Activated T-cell treated with anti-CD3 and anti-CD28 coated beads, Interleukin-2, amount 50 U/mL, for 1 hour (primary cell): ENCODE measurements at places on chromosomes 2 and 18.

DNA sequence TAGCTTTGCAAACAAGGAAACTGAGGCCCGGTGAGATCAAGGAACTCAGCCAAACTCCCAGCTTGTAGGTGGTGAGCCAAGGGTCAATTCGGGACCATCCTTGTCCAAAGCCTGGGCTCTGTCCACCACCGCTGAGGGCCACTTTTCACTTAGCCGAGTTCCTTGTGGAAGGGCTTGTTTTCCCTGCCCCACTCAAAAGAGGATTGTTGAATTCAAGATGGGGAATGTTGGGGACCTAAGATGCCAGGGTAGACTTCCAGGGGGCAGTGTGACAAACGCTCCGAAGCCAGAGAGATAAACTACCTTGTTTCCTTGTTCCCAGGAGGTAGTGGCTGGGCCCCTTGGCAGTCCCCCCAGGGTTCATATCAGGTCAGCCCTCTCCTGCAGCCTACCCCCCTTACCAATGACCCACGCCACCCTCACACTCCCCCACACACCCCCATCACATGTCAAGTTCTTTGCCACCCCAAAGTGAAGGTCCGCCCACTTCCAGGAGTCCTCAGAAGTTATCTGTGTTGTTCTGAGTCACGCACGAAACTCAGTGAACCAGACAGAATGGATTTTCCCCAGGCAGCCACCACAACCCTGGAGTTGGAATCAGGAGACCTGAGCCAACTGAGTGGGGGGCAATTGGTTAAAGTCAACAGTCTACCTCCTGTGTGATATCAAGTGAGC is 10.3 kb upstream of the ATOH8 start:
- DNase-seq = no peak

GRCh38 chr2:150230004-150230403 is 257.5 kb downstream of the RND3 start:
- no peak for DNase-seq

GRCh38 chr2:69744456-69744855 is 2.5 kb downstream of the ANXA4 start:
- no peak for DNase-seq

- no peak for DNase-seq
Measured at GRCh38 chr2:196153480-196153879, 17.9 kb downstream of the STK17B start.

DNA sequence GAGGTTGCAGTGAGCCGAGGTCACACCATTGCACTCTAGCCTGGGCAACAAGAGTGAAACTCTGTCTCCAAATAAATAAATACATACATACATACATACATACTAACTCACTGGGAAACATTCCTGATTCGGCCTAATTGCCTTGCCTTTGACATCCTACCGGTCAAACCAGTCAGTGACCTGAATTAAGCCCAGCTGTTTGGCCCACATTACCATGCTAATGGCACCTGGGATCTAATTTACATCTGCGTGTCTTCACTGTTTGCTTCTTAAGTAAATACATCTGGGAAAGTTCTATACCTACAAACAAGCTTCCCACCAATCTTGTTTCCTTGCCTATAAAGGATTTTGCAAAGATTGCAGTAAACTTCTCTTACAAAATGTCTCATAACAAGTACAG is 230.2 kb upstream of the ZC3H15 start:
- no peak for DNase-seq

DNA sequence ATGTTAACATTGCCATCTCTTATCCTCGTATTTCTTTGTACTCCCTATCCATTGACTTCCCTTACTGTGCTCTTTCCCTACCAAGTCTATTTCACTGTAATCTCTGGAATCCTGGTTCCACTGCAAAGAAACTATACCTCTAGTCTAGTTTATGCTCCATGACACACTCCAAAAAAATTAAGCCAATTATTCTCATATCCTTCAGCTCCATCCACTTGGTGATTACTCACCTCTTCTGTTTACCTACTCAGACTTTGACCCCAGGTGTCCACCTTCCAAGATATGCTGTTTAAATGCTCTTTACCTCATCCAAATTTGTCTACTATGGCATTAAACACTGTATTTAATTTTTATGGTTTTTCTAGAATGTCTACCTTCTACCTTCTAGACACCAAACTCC is 137.9 kb downstream of the ATAD2B start:
- no peak for DNase-seq

DNA sequence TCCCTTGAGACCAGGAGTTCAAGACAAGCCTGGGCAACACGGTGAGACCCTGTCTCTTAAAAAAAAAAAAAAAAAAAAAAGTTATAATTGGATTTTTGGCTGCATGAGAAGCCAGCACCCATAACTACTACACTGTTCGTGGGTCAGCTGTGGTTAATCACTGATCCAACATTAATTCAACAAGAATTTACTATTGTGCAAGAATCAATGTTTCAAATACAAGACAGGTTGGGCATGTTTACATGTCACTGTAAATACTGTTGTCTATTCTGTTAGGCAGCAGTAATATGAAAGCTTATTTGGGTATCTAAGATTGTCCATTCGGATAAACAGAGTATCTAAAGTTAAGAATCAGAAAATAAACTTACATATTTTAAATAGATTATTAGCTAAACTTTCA is 62.3 kb downstream of the ESCO1 start:
- no peak for DNase-seq

DNA sequence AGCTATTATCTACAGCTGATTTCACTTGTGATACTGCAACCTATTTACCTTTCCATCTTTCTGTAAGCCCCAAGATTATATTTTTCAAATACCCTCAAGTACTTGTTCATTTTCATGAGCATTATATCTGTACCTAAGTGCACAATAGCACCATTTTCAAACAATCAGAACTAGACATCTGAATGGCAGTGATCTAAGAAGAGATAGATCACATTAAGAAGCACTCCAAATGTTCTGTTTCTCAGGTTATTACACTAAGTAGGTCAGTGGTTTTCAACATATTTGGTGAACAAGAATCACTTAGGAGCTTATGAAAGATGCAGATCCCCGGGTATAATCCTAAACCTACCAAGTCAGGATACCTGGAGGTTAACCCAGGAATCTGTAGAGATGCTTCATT is 872.7 kb downstream of the DCDC2C start:
- no peak for DNase-seq

- DNase-seq = no peak
Measured at GRCh38 chr2:80086831-80087230, 217.7 kb downstream of the LRRTM1 start.

- DNase-seq = no peak
Measured at GRCh38 chr2:238776003-238776760, 71.7 kb upstream of the TWIST2 start.

DNA sequence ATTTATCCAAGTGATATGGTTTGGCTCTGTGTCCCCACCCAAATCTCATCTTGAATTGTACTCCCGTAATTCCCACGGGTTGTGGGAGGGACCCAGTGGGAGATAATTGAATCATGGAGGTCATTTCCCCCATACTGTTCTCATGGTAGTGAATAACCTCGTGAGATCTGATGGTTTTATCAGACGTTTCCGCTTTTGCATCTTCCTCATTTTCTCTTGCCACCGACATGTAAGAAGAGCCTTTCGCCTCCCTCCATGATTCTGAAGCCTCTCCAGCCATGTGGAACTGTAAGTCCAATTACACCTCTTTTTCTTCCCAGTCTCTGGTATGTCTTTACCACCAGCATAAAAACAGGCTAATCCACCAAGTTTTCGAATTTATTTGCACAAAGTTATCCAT is 20.3 kb upstream of the CHST10 start:
- no peak for DNase-seq

DNA sequence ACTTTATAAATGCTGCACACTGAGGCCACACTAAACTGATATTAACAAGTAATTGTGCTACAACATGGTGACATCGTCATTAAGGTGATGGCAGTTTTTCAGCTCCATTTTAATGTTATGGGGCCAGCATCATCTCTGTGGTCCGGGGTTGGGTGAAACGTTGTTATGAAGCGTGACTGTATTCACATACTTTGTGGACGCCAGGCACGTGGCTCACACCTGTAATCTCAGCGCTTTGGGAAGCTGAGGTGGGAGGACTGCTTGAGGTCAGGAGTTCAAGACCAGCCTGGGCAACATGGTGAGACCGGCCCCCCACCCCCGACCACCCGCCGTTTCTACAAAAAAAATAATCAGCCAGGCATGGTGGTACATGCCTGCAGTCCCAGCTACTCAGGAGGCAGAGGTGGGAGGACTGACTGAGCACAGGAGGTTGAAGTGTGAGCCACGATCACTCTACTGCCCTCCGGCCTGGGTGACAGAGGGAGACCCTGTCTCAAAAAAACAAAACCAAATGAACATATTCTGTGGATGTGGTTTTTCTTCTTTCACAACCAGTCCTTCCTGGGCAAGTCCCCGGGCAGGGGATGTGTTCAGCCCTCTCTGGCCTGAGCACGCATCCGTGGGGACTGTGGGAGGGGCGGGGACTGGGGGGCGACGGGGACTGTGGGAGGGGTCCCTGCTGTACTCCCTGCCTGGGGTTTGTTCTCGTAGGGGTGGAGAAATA is 12.9 kb upstream of the GAL3ST2 start:
- DNase-seq = peak; percentile 21

- no peak for DNase-seq
Measured at GRCh38 chr18:49531678-49532153, 30.1 kb upstream of the LIPG start.

- no peak for DNase-seq
Measured at GRCh38 chr18:62717925-62718800, 2.8 kb downstream of the PHLPP1 start.

GRCh38 chr2:141021109-141021508 is 1109.7 kb downstream of the LRP1B start:
- DNase-seq = no peak

DNA sequence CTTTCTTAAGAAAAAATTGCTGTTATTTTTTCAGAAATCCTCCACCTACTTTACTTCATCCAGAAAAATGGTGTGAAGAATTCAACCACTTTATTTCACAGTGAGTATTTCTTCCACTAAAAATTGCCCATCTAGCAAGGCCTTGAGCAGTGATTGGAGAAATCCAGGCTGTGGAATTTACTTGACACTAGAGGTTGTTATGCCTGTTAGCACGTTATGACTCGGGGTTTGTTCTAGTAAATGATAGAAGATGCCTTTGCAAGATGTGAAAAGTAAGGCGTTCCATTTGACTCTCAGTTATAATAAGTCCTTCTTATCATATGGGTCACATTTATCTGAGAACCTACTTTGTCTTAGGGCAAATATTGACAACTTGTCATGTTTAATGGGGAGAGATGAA is 157.4 kb downstream of the MYO3B start:
- no peak for DNase-seq
